ENCODE measurements at places on chromosomes 2 and 18.
A peak's percentile ranks its signal among the peaks of the same experiment; 100 is the strongest.

- no peak for DNase-seq
Measured at GRCh38 chr18:45464619-45465018, 150.7 kb upstream of the SLC14A2 start.

- no peak for DNase-seq
Measured at GRCh38 chr18:27061488-27062095, 123.5 kb downstream of the CHST9 start.

DNA sequence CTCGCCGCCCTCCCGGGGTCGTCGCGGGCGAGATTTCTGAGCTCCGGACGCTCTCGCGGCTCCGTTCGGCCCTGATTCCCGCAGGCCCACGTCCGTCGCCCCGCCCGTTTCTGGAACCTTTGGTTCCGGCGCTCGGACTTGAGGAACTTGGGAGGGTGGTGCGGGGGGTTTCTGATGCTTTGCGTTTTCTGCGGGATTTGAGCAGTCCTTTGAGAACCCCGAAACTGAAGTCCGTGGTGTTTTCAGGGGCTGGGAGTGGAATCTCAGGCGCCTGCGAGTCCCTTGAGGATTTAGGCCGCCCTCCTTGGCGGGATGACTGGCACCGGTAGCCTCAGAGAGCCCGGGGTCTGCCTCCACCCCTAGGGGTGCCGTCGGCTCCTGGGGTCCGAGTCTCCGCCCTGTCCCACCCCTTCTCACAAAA is 336 bp downstream of the THNSL2 start:
- DNase-seq, result no peak

GRCh38 chr2:212539072-212539880 is 674 bp upstream of the ERBB4 start:
- peak; percentile 15 for DNase-seq

DNA sequence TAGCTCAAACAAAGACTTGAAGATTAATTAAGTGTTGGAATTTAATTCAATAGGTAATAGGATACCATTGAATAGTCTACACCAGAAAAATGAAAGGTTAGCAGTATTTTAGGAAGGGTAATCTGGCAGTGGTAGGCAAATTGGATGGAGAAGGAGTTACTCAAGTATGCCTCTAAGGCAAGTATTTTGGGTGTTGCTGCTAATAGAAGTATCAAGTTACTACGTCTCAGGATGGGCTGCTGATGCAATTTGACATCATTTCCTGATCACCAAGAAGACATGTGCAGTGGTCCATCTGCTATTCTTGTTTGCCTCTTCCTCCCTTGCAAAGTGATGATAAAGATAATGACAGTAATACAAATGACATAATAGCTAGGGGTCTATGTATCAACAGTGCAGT is 485.3 kb downstream of the TGIF1 start:
- no peak for DNase-seq

DNA sequence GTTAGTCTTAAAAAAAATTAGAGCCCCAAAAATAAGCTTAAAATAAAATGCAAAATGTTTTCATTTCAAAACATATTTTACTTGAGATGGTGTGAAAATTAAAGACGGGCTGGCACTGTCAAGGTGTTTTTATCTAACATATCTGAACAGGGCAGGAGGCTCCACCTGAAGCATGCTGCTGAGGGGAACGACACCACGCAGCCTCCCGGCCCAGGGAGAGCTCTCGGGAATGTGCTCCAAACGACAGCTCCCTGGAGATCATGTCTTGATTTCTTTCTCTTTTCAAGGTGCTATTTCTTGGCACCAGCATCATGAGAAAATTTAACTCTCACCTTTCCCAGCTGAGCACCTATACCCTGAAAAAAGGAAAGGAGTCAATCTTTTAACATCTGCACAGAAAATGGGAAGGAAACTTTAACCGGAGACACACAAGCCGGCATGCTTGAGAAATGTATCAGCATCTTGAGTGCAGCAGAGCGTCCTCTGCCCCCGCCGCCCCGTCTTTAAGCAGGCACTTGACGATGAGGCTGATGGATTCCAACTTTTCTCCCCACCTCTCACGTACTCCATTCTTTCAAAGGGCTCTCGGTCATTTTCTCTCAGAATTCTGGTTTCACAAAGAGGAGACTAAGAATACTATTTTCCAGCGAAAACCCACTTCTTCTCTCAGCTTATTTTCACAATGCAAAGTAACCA is 56.6 kb downstream of the EIPR1 start:
- DNase-seq, result no peak

GRCh38 chr2:173252581-173252980 is 102.1 kb upstream of the CDCA7 start:
- DNase-seq, result no peak

DNA sequence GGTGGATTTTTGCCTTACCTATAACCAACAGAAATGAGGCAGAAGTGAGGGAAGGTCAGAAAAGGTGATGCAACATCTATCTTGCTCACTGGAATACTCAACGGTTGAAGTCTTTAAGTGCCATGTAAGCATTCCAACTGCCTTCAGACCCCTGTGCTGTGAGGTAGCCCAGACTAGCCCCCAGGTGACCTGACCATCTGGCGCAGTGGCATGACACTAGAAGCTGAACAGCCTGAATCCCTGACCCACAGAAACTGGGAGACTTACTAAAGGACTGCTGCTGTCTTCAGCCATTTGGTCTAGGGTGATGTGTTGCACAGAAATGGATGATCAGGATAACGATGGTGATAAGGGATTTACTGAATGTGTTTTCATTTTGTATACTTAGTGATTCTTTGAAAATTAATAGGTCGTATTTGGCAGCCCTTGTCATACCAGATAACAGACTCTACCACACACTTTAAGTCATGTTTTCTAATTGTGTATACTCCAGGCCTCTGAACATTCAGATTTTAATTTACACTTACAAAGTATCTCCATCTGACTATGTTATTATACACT is 161.5 kb downstream of the STK39 start:
- DNase-seq, result no peak

- no peak for DNase-seq
Measured at GRCh38 chr2:42516418-42516901, 22.7 kb upstream of the KCNG3 start.

GRCh38 chr18:66674286-66674685 is 70.4 kb upstream of the CDH19 start:
- DNase-seq, result no peak

Data from M059J (cell line).